Activated CD4-positive, CD25-positive, alpha-beta regulatory T cell treated with anti-CD3 and anti-CD28 coated beads, Interleukin-2, amount 50 U/mL, for 72 hours (primary cell): ENCODE measurements at places on chromosomes 11 and 22.

- DNase-seq, result no peak
These were observed 2.6 kb downstream of the HTR3B start for GRCh38 chr11:113907152-113907551.

GRCh38 chr11:6201481-6201880 is 2.5 kb downstream of the OR52W1 start:
- DNase-seq, result no peak

GRCh38 chr11:118229274-118229847 is 4.5 kb upstream of the JAML start:
- no peak for DNase-seq

- no peak for DNase-seq
These were observed 20.6 kb upstream of the TMEM218 start for GRCh38 chr11:125132071-125132470.

- no peak for DNase-seq
These were observed at the start of gene SPDYC for GRCh38 chr11:65170058-65170534. TSS of gene SPDYC (plus strand) at chr11:65170233. CDS start at chr11:65171358, 1,125 bp downstream.

DNA sequence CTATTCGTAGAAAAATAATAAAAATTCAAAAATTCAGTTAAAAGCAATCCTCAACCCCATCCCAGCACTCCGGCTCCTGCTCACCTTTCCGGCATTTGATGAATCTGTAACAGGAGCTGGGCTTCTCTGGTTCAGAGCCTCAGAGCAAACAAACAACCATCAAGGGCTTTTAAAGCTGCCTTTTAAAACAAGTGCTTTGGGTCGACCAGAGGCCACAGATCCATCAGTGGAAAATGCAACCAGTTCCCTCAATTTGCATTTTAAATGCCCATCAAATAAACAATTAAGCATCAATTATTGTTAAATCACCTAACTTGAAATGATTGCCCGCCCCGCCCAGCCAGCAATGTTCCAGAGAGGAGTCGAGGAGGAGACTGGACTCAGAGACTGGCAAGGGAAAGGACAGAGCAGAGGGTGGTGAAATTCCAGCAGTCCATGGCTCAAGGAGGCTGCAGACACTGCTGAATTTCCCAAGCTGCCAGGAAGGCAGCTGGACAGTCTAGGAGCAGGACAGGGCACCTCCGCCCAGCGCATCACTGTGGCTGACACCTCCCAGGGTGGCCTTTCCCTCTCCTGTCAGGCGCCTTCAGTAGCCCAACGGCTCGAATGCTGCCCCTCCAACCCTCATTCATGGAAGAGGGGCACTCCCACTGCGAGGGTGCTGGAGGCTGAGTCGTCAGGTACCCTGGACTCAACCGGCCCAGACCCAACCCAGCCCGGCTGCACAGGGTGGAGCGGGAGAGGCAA is 7.5 kb downstream of the FXYD6 start:
- no peak for DNase-seq

DNA sequence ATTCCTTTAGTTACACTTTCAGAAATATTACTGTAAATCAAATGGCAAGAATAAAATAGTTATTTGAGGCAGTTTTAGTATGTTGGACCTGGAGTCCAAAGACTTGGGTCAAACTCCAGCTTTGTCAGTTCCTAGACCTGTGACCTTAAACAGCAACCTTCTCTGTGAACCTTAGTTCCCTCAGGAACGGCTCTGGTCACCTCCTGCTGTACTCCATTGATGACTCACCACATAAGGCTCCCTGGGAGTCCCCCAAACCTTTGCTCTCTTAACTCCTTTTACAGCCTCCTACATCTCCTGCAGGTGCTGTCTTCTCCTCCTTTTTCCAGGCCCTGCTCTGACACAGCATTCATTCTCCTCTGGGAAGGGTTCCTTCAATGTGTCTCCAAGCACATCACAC is 29.1 kb downstream of the LIMK2 start:
- DNase-seq, result no peak

- DNase-seq, result no peak
These were observed 49.7 kb upstream of the VPREB1 start for GRCh38 chr22:22194931-22195264.

- DNase-seq, result no peak
These were observed 92.5 kb downstream of the APIP start for GRCh38 chr11:34823639-34824038.

- no peak for DNase-seq
These were observed 30.4 kb upstream of the MICAL2 start for GRCh38 chr11:12079726-12080556.

DNA sequence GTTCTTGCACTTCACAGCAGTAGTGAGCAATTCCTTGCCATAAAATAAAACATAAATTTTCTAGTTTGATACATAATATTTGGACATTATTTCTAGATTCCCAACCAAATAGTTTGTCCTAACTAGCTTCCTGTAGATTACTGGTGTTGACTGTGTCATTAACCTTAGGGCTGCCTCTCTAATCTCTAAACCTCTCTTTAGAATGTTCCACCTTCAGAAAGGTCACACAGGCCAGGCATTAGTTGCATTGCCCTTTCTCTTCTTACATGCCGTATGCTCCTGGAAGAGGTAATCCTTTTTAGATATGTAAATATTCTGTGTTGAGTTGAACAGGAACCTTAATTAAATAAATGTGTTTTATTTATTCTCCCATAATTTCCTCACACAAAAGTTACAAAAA is 904.9 kb upstream of the CNTN5 start:
- DNase-seq, result no peak

DNA sequence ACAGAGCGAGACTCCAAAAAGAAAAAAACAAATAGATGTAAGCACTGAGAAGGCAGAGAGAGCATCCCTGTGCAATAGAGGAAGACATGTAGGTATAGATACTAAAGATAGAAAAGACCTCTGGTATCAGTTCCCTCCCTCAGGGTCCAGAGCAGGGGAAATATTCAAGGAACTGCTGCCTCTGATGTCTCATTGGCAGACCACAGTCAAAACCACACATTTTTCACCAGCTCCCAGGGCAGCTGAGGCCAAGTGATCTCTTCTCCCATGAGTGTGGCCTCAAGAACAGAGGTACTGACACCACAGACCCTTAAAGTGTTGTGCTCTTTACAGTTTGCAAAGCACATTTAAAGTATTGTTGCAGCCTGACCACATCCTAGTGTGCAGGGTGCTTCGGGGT is 288.5 kb downstream of the NTM start:
- DNase-seq, result no peak
